ENCODE measurements at places on chromosomes 5 and 9.

DNA sequence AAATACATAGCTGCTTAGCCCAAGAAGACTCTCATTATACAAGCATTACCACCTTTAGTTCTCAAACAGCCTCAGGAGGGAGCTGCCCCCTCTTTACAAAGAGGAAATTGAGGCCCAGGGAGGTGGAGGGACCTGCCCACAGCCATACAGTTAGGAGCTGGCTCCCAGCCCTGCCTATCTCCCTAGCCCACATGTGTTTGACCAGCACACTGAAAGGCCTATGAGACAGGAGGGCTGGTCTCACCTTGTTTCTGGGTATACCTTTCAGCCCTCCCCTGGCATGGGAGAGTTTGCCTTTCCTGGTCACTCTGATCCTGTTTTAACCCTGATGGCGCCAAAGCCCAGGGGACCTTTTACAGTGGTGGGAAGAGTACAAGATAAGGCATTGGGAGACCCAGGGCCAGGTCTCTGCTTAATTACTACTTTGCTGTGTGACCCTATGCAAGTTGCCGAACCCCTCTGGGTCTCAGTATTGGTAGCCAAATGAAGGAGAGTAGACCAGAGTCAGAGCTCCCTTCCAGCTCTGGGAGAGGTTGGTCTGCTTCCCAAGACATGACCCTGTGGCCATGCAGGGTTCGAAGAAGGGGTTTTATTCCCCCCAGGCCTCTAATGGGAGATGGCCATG, 60.9 kb upstream of the RPL26L1 start:
- no peak for DNase-seq

DNA sequence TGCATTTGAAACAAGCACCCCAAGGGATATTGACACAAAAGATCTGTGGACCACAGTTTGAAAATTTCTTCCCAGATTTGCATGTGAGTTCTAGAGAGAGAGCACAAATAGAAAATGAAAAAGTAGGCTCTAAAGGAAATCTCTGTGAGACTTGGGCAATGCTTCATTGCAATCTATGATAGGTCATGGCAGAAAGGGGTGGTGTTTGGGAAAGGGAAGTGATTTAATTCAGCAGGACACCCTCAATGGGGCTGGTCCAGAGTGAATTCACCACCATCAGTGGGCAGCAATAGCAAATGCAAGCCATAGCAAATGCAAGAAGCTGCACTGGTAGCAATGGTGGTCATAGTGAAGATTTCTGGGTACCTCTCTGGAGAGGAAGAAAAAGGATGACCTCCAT, 58.1 kb downstream of the ANKRD55 start:
- DNase-seq, result no peak

- DNase-seq, result no peak
These were observed 127.2 kb downstream of the ENTREP1 start for GRCh38 chr9:69452110-69452782.

DNA sequence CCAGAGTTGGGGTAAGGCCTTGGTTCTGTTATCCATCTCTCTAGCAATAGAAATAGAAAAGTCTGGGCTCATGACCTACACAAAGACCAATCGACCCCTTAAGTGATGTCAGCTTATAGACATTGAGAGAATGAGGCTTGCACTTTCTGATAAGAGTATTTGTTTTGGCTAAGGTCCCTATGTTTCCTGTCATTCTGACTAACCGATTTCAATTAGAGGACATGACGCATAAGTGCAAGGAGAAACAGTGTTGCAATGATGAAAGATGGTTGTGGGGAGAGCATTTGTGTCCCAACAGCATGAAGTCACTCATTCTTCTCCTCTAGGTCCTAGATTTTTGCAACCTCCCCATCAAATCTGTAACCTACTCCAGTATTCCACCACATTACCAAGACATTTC, 255.1 kb downstream of the MAT2B start:
- no peak for DNase-seq

DNA sequence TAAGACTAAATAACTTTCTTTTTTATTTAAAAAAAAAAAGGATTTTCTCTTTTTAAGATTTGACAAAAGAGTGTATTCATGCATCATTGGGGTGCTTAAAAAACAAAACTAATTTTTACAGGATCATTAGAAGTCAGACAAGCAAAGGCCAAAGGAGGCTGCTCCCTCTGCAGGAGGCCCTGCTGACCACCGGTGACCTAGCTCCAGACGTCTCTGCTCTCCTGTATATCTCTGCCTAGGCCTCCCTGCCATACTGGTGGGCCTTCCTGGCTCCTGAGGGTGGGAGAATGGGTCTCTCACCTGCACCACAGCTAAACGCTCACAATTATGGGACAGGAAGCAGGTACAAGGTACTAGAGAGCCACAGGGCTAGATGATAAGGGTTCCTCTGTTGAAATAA, 36.6 kb downstream of the CSF2 start:
- no peak for DNase-seq

GRCh38 chr5:79032031-79032695, 37.3 kb downstream of the DMGDH start:
- no peak for DNase-seq

GRCh38 chr9:36051317-36051716, 14.6 kb downstream of the RECK start:
- DNase-seq, result no peak

DNA sequence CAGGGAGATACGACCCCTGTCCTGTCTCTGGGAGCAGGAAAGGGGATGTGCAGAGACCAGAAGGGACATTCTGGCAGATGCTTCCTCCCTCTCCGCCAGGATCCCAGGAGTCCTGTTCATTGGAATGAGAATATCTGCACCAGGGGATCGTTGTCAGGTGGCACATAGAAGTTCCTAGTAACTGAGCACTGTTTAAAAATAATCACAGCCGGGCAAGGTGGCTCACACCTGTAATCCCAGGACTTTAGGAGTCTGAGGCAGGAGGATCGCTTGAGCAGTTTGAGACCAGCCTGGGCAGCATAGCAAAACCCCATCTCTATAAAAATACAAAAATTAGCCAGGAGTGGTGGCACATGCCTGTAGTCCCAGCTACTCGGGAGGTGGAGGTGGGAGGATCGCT, 12.3 kb downstream of the SARDH start:
- no peak for DNase-seq

DNA sequence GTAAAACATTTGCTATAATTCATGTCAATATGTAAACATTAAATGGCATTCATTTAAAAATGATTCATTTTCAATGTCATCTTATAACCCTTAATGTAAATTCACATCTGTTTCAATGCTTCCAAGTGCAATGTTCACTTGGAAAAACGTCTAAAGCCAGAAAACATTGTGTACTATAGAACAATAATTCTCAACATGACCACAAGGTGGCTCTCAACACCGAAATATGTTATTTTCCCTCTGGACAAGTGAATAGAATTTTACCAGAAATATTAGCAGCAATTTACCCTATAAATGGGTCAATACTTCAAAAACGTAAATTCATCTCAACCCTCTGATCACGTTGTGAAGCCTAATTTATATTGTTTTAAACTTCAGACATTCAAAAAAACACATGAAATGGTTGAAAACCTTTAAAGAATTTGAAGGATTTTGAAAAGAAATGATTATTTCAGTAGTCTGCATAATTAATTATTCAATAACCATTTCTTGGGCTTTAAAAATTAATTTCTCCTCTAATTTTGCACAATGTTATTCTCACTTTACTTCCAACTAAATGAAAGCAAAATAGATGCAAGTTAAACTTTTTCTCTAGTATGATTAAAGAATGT, 11.0 kb downstream of the CDH10 start:
- no peak for DNase-seq

GRCh38 chr5:113748403-113748802, 234.9 kb downstream of the YTHDC2 start:
- no peak for DNase-seq

GRCh38 chr9:71487061-71487460, 281.3 kb downstream of the CEMIP2 start:
- DNase-seq, result no peak

GRCh38 chr5:71891406-71891805, 172.3 kb downstream of the CARTPT start:
- no peak for DNase-seq

DNA sequence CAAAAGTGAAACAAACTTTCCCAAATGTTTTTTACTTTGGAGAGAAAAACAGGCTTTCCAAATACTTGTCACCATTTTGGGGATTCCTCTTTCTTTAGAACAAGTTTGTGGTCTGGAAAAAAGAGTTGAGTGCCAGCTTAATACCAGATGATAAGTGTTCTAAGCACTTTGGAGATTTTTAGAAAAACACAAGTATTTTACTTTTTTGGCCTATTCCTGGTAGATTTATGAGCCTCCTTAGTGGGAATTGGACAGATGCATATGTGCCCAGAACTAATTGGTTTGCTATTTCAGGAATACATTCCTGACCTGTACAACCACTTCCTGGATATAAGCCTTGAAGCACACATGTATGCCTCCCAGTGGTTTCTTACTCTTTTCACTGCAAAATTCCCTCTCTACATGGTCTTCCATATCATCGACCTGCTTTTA, 40.5 kb downstream of the GPR21 start:
- DNase-seq, result no peak

GRCh38 chr9:96140296-96141127, 161.5 kb downstream of the HSD17B3 start:
- DNase-seq, result no peak

DNA sequence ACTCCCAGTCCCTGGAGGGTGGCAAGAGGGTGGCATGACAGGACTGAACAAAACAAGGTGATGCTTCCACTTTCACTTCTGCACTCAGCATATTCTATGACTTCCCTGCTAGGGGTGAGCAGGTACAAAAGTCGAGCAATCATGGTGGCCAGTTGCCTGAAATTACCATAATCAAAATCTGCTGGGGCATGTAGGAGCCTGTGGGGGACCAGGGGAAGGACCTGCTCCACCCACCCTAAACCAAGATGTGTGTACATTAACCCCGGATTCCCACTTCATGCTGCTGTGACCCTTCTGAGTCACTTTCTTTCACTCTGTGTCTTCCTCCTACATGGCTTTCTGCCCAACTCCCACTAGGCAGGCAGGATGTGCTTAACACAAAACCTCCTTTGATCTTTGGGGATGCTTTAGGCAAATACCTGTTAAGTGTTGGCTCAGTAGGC, 73.3 kb upstream of the PHF24 start:
- DNase-seq, result no peak

GRCh38 chr9:130634191-130634768, 30.1 kb upstream of the PRDM12 start:
- no peak for DNase-seq

DNA sequence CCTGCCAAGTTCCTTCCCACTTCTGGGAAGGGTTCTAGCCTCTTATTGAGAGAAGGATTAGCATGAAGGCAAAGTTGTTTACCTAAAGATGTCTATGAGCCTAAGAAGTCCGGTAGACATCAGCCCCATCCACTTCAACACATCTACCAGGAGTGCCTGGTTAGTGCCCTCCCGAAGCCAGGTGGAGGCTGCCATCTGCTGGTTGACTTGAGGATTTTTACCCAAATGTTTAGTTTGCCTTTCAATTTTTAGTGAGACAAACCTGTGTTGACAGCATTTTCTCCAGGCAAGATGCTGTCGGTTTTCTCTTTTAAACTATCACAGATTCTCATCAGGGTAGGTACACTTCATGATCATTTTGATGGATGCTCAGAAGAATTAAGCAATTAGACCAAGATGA, 83.6 kb upstream of the TNFSF8 start:
- no peak for DNase-seq

DNA sequence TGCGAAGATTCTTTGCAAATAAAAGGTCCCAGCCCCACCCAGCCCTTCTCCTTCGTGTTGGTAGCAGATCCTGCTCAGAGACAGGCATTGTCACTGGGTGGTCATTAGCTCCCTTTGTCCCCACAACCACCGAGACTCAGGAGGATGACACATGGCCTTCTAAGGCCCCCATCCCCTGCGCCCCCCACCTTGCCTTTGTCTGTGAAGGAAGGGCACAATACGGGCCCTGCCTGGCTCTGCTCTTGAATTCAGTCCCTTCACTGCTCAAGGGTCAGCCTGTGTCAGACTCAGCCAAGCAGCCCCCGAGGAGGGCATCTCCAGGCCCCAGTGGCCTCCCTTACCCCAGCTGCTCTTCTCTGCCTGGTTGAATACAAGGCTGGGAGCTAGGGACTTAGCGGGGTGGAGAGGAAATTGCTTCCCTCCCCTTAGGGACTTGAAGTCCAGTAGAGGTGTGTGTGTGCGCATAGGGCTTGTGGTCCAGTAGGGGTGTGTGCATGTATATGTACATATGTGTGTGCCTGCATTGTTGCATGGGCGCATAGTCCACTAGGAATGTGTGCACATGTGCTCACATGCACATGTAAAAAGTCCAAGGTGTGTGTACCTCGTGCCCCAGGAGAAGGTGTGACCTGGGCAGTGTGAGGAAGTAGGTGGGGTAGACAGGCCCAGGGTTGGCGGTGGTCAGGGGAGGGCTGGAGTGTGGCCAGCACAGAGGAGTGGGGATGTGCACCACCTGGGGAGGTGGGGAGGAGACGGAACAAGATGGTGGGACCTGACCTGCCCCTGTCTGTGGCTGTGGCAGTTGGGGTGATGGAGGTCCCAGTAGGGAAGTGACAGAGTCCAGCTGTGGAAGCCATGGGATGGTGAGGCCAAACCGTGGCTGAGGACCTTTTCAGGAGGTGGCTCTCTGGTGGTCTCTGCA, 59.1 kb downstream of the PHF2 start:
- DNase-seq, result no peak

GRCh38 chr5:167208911-167209310, 1082.5 kb upstream of the WWC1 start:
- no peak for DNase-seq

- no peak for DNase-seq
These were observed 61.8 kb downstream of the MEF2C start for GRCh38 chr5:88821161-88821560.

DNA sequence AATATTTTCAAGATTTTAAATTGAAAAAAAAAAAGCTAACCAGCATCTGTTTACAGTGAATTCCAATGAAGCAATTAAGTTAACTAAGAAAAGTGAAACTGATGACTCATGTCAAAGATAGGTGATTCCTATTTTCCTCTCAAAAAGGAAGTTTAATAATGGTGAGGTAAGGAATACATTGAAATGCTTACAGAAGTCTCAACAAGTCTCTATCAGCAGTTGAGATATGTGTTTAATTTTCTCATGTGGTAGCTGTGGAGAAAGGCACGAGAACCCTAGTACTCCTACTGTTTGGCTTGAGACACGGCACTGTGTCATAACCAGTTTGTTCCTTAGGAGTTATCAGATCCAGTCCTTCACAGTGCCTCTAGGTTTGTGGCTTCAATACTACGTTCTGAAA, 114.5 kb downstream of the SLC25A46 start:
- no peak for DNase-seq

DNA sequence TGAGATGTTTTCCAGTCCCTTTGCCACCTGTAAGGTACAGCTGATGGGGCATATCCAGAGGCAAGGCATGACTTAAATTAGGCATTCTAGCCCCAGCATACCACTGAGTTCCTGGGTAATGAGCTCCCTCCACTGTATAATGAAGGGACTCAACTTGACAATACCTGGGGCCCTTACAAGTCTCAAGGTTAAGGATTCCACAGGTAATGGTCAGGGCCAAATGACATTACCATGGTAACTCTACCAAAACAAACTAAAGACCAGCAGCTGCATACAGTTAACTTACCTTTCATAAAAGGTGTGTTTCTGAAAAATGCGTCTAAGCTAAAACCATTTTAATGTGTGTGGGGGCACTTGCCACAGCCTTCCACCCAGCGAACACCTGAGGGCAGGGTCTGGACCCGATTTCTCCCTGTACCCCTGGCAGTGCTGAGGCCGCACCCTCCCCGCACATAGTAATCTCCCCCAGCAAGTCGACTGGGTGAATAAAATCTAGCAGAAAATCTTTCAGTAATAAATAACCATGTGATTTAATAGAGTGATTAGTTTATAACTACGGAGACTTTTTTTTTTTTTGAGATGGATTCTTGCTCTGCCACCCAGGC, 24.2 kb downstream of the CCDC69 start:
- no peak for DNase-seq

GRCh38 chr9:121902461-121903135, 190.5 kb downstream of the TTLL11 start:
- no peak for DNase-seq
